ENCODE measurements at places on chromosomes 2 and 18.
A peak's percentile ranks its signal among the peaks of the same experiment; 100 is the strongest.

- DNase-seq = peak; percentile 51
These were observed 146.6 kb downstream of the ZNF516 start for GRCh38 chr18:76348267-76349066.

GRCh38 chr18:68498185-68498584 is 216.7 kb downstream of the TMX3 start:
- DNase-seq = no peak

DNA sequence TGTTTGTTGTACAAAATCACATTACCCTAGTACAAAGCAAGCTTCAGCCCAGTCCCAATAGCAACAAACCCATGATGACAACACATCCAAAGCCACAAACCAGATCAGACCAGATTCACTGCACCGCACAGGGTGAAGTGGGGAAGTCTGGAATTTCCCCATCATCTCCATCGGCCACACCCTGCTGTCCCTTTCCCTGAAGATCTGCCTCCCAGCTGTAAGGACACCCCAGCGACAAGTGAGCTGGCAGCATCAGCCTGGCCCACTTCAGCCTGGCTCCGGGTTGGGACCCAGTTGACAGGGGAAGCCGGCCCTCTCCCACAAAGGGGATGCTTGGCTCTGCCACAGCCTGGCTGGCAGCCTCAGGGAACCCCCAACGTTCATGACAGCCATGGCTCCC is 207.6 kb downstream of the MGAT5 start:
- no peak for DNase-seq

DNA sequence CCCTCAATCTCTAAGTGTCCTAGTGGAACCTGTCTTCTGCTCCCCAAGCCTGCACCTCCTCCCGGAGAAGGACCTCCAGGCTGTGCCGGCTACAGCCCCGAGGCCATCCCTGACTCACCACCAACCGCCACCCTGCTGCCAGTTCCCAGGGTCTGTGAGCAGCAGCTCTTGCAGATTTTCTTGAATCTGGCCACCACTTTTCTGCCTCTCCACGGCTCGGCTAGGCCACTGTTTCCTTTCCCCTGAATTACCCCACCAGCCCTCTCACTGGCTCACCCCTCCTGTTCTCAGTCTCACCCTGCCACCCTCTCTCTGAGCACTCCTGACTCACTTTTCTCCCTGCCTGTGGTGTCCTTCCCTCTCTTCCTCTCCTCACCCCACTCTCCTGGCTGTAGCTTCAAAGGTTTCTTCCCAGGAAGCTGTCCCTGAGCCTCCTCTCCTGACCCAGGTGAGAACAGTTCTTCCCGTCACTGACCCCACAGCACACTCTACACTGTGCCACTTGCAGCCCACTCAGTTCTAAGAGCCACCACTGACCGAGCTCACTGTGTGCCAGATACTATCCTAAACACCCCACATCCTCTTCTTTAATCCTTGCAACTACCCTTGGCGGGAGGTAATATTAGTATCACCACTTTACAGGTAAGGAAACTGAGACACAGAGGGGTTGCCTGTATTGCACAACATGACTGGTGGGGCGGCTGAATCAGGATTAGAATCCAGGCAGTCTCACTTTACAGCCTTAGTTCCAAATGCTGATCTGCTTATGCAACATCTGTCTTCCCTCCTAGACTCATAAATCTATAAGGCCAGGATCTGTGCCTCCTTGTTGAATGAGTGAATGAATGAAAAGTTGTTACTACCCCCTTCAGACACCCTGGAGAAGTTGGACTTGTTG is 111.6 kb downstream of the SMAD7 start:
- DNase-seq = no peak

DNA sequence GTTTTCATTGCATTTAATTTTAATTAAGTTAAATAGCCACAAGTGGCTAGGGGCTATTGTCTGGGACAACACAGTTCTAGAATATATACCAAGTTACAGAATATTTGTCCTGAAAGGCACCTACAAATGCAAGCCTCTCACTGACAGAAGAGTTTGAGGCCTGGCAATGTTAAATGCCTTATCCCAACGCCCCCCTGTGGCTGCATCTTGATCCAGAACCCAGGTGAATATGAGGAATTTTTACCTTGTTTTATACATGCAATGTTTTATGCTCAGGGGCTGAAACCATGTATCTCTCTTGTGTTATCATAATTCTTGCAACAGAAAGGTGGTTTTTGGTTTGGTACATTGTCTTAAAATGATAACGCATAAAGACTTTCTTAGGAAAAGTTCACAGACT is 71.8 kb upstream of the SEC11C start:
- DNase-seq = no peak

- DNase-seq = peak; percentile 62
These were observed 6.7 kb downstream of the AOX1 start for GRCh38 chr2:200592406-200593075.

- DNase-seq = no peak
These were observed 129.7 kb downstream of the LAMA3 start for GRCh38 chr18:23819001-23819400.

DNA sequence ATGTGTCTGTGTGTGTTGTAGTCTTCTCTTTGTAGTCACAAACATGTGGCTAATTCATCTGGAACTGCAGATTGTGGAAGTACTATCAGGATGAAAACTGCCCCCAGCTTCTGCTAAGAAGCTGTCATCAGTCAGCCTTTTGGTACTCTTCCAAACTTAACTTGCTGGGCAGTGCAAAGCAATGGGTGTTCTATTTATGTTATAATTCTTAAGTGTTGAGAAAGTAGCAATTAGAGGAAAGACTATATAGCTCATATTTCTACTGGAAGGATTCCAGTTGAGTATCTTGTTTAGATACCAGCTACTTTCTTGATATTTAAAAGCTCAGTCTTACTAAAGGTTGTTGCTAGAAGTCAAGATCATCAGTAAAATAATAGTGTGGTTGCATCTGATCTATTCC is 52.1 kb downstream of the SLC38A11 start:
- DNase-seq = no peak

- DNase-seq = no peak
These were observed 46.3 kb upstream of the TEX51 start for GRCh38 chr2:126852361-126852760.

DNA sequence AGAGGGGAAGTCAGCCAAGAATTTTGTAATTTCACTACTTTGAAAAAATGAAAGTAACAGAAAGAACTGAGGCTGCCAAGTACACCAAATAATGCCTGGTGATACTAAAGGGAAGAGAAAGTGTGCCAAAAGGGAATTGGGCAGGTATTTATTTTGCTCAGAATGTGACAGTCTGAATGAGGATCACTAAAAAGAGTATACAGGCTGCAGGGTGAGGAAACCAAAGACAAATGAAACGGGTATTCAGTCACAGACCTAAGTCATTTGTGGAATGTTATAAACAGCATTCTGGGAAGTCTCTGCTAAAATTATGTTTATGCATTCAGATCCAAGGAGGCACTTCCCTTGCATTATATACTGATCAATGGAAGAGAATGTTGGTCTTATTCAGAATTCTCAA is 418.6 kb upstream of the SLC39A10 start:
- DNase-seq = no peak

- no peak for DNase-seq
These were observed 129.9 kb downstream of the SPTBN1 start for GRCh38 chr2:54586062-54586461.

DNA sequence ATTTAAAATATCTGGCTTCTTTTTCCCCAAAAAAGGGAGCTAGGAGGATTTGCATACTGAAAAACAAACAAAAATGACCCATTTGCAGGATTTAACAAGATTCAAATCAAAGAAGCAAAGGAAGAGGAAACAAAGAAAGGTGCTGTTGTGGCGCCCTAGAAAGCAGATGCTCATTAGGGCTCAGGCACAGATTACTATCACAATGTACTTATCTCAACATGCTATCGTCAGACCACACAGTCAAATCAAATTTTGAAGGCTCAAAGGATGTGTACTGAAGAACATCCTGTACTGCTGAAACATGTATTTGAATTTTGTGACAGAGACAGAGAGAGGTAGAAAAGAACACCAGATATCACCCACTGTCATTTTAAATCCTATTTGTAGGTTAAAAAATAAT is 10.9 kb downstream of the RBMS1 start:
- DNase-seq = no peak

DNA sequence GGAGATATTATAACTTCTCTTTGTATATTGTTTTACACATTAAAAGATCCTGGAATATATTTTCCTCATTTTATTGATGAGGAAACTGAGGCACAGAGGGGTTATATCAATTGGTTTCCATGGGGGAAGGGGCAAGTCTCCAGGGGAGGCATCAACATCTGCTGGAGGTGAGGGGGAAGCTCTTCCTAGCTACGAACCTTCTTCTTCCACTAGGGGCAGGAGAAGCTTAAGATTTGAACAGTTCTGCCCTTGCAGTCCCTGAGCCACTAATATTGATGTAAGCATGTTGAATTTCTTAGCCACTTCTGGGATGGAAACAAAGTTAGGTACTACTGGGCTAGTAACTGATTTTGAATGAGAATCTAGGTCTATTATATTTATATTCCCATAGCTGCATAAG is 140.1 kb upstream of the AQP4 start:
- DNase-seq = peak; percentile 26

DNA sequence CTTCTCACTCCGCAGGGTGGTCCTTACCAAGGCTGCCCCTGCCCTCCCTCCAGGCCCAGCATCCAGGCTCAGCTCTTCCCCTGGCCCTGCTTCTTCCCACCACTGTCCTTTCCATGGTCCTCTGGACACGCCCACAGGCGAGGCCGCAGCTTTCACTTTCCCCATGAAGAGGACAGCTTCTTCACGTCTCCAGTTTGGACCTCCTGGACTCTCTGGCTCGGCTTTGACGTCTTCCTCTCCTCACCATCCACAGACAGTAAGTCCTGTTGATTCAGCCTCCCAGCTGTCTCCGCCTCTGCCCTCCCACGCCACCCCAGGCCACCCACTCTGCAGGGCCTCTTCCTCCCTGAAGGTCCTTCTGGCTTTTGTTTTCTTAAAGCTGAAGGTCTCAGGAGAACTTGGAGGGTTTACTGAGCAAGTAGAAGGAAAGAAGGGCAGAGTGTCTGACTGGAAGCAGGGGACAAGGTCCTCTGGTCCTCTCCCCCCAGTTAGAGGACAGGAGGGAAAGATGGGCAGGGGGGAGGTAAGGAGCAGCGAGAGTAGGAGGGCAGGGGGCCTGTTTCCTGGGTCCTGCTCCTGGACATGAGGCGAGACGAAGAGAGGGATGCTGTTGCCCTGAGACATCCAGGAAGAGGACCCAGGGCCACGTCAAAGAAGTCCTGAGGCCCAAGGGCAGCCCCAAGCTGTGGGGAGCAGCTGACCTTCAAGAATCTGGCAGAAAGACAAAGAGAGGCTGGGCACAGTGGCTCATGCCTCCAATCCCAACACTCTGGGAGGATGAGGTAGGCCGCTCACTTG is 24.7 kb upstream of the NMUR1 start:
- peak; percentile 85 for DNase-seq

DNA sequence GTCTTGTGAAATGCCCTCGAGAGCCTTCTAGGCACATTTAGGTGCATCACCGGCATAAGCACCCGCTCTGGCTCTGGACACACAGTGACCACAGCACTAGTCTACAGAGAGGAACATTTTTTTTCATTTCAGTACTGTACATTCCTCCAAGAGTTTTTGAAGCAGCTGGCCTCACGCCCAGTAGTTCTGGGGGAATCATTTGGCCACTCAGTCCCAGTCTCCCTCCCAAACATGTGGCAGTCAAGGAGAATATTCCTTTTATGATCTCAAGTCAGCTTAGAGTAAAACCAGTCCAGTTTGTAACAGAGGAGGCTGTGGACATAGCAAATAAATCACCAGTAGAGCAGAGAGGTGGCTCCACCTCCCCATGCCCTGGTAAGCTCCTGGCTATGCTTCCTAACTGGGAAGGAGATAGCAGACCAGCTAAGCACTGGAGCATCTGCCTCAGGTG is 48.1 kb downstream of the KCNE4 start:
- peak; percentile 87 for DNase-seq

GRCh38 chr2:217282531-217282930 is 422.7 kb upstream of the TNP1 start:
- DNase-seq = no peak

DNA sequence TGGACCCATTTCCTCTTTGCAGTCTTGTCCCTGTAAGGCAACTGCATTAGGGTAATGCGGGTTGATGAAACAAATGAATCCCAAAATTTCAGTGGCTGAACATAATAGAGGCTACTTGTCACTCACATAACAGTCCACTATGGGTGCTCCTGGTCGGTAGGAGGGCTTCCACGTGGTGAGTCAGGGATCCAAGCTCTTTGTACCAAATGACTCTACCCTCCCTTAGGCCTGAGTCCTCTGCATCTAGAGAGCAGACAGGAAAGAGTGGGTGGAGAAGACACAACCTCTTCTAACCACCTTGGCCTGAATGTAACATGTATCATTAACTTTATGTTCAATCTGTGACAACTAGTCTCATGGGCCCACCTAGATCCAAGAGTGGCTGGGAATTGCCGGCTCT is 86.2 kb upstream of the HAAO start:
- DNase-seq = no peak

- peak; percentile 83 for DNase-seq
These were observed 49.8 kb upstream of the LGALSL start for GRCh38 chr2:64404002-64404731.

GRCh38 chr2:217095511-217096205 is 235.8 kb upstream of the TNP1 start:
- DNase-seq = no peak

GRCh38 chr2:235255693-235256092 is 238.2 kb upstream of the AGAP1 start:
- peak; percentile 51 for DNase-seq

DNA sequence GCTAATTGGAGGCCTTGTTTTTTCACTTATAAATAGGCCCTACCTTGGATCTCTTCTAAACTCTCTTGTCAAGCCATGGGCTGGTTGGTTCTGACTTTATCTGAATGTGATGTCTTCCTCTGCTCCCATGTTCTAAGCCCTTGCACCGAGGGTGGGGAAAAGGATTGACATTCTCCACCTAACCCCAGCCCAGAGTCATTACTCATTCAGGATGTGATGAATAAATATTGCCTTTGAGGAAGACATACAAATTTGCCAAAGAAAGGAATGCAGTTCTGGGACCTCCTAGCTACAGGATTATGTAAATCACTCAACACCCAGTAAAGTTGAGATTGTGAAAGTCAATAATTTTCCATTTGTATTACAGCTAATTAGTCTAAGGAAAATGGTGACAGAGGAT is 142.1 kb upstream of the LYPD6 start:
- DNase-seq = no peak

- no peak for DNase-seq
These were observed 298.7 kb upstream of the COL3A1 start for GRCh38 chr2:188675391-188676009.

- no peak for DNase-seq
These were observed 130.4 kb upstream of the DSEL start for GRCh38 chr18:67646890-67647289.

Data from kidney (tissue), 22 donors.